Activated CD4-positive, CD25-positive, alpha-beta regulatory T cell treated with anti-CD3 and anti-CD28 coated beads, Interleukin-2, amount 50 U/mL, for 16 hours (primary cell): ENCODE measurements at places on chromosomes 4 and X.

DNA sequence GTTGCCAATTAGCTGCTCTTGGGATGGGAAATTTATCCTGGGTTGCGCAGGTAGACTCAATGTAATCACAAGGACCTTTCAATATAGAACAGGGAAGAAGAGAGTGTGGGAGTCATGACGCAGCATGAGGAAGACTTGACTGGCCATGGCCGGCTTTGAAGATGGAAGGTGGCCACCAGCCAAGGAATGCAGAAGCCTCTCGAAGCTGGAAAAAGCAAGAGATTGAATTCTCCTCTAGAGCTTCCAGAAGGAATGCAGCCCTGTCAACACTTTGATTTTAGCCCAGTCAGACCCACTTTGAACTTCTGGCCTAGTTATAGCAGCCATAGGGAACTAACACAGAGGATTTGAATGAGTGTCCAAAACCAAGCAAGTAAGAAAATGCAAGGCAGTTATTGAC lies 14.7 kb upstream of the SH3KBP1 start:
- no peak for DNase-seq

DNA sequence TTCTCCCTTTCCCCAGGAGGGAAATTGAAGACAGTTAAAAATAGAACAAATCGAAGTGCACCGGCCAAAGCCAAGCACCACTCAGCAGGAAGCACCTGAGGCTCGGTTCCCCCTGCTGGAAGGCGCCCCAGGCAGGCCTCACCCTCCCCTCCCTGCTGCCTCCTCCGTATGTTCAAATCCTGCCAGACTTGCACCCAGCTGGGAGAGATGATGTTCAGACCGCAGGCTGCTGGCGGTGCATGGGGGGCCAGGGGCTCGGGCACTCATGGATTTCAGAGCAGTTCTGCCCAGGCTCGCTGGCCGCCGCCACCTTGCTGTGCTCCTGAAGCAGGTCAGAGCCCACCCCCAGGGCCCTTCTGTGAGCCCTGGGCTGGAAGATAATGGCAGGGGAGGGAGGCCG lies 91.4 kb downstream of the DCTD start:
- no peak for DNase-seq

DNA sequence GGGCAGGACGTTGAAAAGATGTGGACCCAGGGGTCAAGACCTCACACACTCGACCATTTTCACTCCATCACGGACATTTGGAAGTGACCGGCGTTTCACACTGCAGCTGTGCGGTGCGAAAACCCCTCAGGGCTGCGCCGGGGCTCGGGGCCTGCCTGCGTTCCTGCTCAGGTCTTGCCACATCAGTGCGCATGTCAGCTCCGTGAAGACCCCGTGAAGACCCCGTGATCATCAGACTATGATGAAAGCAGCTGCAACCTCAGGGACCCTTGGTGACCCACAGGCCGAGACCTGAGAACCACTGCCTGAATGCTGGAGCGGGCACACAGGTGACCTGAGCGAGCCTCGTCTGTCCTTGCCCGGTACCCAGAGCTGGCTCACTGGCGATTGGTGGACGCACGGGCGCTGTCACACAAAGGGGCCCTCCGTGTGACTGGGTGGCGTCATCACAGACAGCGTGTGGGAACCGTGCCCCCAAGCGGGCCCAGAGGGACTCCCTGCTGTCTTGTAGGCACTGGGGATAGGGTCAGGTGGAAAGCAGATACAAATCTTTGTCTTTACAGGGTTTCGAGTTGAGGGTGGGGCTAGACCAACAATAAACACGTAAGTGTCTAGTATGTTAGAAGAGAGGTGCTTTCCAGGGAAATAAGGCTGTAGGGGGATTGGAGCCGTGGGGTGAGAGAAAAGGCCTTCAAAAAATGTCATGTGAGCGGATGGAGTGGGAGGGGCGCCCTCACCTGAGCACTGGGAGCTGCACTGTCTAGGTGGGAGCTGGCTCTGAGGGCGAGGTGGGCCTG lies 12.7 kb downstream of the MSANTD1 start:
- no peak for DNase-seq

GRCh38 chr4:85522277-85522676 lies 47.3 kb downstream of the ARHGAP24 start:
- DNase-seq, result no peak

GRCh38 chr4:55125763-55126541 lies 557 bp upstream of the KDR start:
- DNase-seq, result no peak
